ENCODE measurements at places on chromosomes 13 and 19.

- DNase-seq, result no peak
Measured at GRCh38 chr19:5479958-5480357, 24.7 kb downstream of the ZNRF4 start.

DNA sequence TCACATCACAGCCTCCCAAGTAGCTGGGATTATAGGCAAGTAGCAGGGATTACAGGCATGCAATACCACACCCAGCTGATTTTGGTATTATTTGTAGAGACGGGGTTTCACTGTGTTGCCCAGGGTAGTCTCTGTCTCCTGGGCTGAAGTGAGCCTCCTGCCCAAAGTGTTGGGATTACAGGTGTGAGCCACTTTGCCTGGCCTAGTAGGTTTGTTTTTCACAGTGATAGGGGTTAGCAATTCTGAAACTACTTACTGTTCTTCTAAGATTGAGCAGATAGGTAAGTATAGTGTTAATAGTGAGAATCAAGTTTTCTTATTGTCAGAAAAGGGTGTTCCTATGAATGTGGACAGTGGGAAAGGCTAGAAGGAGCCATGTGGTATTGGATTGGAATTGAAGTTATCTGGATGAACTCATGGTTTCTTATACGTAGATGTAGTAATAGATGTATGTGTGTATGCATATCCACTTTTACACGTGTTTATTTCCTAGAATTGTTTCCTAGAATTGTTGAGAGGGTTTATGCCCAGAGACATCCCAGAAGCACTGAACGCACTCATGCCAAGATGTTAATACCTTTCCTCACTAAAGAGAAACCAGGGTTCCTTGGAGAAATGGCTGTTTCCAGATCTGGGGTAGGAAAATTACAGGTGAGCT is 49.1 kb downstream of the SAE1 start:
- no peak for DNase-seq

DNA sequence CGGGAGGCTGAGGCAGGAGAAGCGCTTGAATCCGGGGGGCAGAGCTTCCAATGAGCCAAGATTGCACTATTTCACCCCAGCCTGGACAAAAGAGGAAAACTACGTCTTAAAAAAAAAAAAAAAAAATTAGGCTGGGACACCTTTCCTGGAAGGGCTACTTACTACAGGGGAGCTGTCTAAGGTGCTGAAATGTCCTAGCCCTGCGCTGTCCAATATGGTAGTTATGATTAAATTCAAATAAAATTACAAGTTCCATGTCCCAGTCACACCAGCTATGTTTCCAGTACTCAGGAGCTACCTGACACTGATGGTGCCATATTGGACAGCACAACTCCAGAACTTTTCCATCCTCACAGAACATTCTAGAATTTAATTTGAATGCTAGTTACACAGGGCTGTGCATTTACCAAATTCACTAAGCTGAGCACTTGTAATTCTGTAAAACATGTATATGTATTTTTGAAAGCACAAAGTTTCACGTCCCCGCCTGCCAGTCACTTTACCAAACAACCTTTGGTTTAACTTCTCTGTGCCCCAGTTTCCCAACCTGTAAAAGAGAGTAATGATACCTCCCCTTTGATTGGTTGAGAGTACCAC is 9.2 kb upstream of the ZSCAN22 start:
- no peak for DNase-seq

DNA sequence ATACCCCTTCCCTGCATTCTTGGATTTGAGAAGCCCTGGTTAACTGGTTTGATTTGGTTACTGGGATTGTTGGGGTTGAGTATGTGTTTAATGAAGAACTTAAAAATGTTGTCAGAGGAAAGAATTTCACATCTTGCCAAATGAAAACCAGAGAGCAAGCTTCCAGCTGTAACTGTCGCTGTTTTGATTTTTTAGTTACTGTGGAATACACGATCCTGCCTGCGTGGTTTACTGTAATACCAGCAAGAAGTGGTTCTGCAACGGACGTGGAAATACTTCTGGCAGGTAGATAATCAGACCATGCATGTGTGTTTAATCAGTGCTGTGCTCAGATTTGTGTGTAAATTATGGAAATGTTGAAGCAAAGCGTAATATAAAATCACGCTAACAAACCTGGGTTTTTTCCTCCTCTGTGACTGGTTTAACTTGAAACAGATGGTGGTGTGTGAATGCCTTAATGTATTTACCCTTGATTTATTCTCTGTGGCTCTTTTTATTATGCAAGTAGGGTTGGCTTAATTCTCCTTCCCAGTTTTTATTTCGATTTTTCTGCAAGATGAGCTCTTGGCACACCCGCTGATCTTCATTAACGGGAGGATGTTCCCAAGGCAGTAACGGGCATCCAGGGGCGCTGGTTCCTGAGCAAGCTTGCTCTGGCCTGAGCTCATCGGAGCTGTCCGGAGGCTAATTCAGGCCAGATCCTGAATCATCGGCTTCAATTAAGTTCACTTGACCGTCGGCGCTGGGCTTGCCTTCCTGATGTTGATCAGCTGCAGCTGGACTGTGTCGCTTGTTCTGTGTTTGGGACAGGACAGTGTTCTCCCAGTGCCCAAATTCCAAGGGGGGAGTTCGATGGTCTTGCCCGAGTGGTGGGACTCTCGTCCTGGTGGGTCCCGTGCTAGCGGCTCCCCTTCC is 16.0 kb downstream of the UPF1 start:
- DNase-seq, result no peak

DNA sequence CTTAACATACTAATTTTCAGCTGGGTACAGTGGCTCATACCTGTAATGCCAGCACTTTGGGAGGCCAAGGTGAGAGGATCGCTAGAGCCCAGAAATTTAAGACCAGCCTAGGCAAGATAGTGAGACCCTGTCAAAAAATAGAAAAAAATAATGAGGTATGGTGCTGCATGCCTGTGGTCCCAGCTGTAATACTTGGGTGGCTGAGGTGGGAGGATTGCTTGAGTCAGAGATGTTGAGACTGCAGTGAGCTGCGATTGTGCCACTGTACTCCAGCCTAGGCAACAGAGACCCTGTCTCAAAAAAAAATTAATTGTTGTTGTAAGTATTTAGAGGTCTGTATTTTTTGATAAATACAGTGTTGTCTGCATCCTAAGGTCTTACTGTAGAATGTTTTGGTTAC is 66.8 kb downstream of the FNDC3A start:
- DNase-seq, result no peak

DNA sequence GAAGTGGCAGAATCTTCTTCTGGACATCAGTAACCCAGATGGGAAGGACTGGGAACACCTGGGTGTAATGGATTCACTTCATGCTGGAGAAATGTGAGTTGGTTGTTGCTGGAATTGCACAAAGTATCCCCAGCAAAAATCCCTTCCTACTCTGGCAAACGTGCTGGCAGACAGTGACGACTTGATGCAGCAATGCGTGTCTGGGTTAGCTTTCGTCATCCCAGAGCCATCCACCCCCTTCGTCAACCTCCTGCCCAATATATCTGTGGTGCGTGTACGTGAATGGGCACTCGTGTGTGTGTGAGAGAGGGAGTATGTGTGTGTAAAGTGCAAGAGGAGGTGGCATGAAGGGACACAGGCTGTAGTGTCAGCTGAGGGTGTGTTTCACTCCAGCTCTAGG is 70.9 kb downstream of the TM9SF2 start:
- DNase-seq, result no peak

DNA sequence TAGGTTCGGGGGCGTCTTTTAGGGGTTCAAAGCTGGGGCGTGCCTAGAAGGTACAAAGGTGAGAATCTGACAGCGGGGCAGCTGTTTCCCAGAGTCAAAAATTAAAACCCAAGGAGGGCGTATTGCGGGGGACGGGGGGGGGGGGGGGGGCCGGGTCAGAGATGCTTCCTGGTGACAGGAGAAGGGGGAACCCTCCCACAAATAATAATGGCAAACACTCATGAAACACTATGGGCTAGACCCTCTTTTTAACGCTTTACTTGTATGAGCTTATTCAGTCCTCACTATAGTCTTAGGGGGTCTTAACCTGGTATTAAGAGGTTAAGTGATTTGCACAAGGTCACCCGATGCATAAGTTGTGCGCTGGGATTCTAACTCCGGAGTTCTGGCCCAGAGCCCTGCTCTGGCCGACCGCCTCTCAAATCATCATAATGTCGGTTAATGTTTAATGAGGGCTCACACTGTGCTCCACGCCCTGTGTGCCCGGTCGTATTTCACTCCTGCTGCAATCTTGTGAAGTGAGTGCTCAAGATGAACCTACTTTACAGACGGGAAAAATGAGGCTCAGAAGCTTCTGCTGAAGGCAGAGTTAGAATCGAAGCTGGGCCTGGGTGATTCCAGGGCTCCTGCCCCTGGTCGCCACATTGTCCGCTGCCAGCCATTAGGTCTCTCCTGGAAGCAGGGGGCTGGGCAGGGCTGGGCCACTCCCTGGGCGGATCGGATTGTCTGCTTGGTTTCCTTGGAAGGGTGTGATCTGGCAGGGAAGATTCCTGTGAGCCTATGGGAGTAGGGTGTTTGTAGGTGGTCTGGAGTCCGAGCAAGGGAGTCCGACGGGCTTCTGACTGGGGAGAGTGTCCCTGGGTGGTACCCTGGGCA is 964 bp downstream of the PAK4 start:
- no peak for DNase-seq

DNA sequence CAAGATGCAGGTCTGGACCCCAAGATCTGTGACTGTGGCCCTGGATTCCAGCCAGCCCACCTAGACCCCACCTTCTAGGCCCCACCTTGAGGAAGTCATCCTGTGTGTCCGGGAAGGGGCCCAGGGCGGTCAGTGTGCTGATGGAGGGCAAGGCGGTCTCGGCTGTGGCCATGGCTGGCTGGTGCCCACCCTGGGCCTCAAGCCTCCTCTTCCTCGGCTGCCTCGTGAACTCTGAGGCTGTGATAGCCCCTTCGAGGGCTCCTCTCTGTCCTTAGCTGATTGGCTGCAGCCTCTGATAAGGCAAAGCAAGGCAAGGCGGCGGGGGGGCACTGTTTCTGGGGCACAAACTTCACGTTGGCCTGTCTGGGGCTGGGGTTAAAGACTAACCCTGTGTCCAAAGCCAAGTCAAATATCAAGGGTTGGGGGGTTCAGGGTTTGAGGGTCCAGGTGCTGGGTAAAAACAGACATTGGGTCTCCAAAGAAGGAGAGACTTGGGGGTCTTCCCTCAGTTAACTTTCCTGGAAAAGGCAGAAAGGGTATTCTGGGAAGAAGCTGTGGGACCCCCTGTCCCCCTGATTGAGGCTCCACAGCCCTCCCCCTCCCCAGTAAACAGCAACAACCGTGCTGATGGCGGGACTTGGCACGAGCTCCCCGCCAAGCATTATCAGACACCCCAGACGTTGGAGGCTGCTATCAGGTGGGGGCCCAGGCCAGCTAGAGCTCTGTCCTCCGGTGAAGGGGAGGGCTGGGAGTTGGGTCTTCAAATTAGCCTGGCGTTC is at the start of gene KLF1:
Gene KLF1, minus strand, starts transcription at position 233 of the 779 bp plus-strand sequence. Its CDS starts 61 bp downstream, at position 172.
- no peak for DNase-seq

DNA sequence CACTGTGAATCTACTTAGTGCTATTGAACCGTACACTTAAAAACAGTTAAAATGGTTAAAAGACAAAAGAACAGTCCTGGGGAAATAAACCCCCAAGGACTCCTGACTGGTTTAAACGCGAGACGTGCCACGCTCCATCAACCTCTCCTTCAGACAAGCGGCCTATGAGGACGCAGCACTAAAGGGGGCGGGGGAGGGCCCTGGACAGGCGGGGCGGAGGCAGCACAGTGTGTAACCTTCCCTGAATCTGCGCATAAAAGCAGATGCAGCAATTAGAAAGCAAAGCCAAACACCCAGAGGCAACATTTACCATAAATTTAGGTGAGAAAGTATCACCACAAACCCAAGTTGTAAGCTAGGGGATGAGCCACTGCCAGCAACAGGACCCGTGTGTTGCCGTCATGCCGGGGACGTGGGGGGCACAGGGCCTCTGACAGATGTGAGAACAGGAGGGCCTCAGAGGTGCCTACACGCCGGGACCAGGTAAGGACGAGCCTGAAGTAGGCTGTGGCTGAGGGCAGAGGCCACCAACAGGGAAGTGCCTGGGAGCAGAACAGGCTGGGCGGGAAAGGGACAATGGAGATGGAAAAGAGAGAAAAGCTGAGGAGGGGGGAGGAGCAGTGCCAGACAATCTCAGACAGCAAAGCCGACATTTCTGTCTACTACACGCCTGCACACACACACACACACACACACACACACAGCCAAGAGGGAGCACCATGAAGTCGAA is 15.3 kb upstream of the ADPRHL1 start:
- DNase-seq, result no peak

- no peak for DNase-seq
Measured at GRCh38 chr13:47168066-47168465, 271.2 kb upstream of the HTR2A start.

DNA sequence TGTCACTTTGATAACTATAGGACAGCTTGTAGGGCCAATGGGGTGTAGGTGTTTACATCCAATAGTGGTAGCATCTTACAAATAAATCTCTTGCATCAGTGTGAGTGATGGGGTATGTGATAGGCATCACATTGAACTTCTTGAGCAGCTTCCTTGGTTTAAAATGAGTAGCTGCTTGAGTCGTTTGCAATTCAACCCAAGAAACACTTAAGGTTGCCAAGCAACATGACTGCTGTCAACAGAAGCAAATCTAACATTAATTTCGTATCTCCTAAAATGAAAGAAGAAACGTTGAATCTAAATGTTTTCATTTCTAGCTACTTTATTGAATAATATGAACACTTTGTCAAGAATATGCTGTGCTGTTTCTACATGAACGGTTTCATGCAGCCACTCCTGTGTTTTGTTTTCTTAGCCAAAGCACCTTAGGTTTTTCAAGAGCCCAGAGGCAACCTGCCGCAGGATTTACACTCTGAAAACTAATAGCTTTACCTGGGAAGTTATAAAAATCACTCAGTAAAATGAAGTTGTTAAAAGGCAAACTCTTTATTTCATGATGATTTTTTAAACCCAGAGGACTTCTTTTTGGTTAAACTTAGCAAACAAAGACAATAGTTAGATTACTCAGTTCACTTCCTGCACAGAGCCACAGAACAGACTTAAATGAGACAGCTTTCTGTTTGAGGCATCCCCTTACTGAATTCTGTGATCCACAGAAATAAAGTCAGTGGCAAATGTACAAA is 305.2 kb downstream of the MTUS2 start:
- no peak for DNase-seq

DNA sequence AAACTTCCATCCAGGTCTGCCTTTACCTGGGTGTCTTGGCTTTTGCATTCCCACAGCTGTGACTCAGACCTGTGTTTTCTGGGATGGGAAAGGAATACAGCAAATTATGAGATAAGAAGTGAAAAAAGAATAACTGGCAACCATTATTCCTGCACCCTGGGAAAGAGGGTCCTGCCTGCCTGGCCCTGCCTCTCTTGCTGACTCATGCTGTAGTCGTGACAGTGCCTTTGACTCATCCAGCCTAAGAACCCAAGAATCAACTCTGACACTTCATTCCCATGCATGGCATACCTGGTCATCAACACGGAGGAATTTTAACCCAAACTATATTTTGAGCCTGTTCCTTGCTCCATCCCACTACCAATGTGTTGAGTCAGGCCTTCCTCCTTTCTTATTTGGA is 185.4 kb upstream of the SERP2 start:
- DNase-seq, result no peak
